ENCODE measurements at places on chromosomes 1 and 21.

GRCh38 chr1:23428136-23428905, 3.8 kb upstream of the TCEA3 start:
- no peak for DNase-seq

GRCh38 chr1:219067350-219067712, 106.3 kb upstream of the LYPLAL1 start:
- no peak for DNase-seq

DNA sequence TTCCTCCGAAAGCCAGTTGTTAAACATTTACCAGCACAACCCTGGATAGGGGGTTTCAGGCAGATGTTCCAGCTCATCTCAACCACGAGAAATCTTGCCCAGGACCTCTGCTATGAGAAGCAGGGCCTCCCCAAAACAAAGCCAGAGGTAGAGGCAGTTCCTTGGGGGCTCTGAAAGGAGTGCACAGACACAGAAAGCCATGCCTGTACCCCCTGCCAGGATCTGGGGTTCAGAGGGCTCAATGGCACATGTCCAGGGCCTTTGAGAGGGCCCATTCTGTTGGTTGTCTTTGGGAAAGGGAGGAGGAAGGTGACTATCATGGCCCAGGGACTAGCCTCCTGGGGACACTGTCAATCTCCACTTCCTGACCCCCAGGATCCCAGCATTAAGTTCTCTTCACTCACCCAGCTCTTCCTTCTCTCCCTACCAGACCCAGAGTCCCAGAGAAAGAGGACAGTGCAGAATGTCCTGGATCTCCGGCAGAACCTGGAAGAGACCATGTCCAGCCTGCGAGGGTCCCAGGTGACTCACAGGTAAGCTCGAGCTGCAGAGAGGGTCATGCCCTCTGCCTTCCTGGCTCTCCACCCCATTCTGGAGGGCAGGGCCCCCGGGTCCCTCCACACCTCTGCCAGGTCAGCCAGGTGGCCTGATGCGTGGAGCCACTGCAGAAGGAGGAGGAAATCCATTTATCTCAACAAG, 116.4 kb upstream of the IPO9 start:
- no peak for DNase-seq

- DNase-seq: no peak
Observed at GRCh38 chr1:5265438-5266075, 611.1 kb downstream of the AJAP1 start.

GRCh38 chr1:64482128-64482527, 12.2 kb downstream of the CACHD1 start:
- DNase-seq: no peak
